Fibroblast of villous mesenchyme (primary cell): ENCODE measurements at places on chromosomes 6 and 20. TPM values are rescaled to one million over a fixed set of nuclear protein-coding genes. Genes with fewer than 3 reads are reported as not detected.

DNA sequence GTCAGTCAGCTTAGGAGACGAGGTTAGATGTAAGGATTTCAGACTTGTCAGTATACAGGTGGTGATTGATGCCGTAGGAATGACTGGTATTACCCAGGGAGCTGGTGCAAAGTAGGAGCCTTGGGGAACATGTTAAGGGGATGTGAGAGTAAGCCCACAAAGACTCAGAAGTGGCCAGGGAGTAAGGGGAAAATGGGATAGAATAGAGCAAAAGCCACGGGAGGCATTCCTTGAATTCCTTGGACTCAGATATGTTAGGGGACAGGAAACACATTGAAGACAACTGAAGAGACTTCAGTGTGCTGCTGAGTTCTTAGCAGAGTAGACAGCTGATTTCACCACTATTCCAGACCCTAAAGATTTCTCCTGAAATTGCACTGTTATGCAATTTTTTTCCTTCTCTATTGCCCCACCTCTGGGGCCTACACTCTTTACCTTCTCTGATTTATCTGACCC lies 1.2 kb upstream of the ACAT2 start:
- peak; percentile 63 for DNase-seq

Gene PLA2G7
- total RNA-seq = not detected in 2 replicates

DNA sequence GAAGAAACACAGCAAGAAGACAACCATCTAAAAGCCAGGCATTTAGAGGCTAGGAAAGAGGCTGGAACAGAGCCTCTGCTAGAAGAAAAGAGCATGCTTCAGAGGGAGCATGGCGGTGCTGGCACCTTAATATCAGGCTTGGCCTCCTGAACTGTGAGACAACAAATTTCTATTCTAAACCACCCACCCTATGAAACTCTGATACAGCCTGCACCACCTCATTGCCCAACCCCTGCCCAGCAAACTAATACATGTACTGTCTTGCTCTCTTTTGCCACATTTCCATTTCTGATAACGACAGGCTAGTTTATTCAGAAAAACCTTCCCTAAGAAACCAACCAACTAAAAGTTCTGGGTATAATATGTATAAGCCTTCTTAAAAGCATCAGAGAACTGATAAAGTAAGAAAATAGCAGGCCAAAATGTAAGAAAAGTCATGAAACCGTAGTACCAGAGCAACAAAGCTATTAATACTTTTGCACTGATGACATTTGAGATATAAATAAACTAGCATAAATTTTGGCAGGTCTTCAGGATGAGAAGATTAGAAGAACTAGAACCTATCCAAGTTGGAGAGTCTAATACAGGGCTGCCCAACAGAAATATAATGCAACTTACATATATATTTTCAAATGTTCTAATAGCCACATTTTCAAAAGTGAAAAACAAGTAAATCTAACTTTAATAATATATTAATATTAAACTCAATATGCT lies 184.7 kb upstream of the HSF2 start:
- DNase-seq = no peak

GRCh38 chr20:11907621-11908020 lies 10.1 kb upstream of the BTBD3 start:
- no peak for DNase-seq
